Stimulated activated CD8-positive, alpha-beta memory T cell treated with anti-CD3 and anti-CD28 coated beads, Interleukin-4, amount 100 ng/mL, for 1 hour (primary cell): ENCODE measurements at places on chromosomes 4 and X.

DNA sequence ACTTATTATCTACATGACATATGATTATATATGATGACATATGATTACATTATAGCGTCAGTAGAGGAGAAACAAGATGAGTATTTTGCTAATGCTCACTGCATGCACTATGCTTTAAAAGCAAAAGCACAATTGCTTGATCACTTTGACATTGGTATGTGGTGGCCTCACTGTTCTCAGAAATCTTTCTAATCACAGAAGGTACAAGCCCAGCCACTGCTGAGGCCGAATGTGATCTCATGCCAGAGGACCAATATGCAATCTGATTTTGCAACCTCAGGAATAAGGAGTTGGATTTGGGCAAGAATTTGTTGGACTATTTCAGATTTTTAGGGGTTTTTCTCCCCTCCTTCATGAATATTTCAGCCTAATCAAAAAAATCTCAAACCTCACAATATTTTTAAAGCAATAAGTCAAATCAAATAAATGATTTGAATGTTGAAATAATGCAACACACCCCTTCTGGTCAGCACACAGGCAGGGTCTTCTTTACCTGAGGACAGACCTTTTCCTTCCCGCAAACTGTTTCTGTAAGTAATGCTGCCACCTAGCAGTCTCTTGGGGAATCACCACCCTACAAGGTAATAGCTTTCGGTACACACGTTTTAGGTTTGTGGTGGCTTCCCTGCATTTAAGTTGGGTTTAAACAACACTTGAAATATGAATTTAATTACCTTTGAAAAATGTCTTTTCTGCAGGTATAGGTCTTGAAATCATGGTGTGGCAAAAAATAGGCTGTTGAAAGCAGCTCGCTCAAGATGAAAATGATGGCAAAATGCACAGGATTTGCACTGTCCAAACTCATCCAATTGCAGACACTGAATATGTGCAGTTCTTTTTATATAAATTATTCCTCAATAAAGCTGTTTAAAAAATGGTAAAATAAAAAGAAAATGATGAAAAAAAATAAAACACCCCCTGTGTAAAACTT lies 4.8 kb upstream of the CXCL13 start:
- DNase-seq = no peak

- no peak for DNase-seq
Observed at GRCh38 chr4:3225071-3225850, 23.7 kb upstream of the MSANTD1 start.

DNA sequence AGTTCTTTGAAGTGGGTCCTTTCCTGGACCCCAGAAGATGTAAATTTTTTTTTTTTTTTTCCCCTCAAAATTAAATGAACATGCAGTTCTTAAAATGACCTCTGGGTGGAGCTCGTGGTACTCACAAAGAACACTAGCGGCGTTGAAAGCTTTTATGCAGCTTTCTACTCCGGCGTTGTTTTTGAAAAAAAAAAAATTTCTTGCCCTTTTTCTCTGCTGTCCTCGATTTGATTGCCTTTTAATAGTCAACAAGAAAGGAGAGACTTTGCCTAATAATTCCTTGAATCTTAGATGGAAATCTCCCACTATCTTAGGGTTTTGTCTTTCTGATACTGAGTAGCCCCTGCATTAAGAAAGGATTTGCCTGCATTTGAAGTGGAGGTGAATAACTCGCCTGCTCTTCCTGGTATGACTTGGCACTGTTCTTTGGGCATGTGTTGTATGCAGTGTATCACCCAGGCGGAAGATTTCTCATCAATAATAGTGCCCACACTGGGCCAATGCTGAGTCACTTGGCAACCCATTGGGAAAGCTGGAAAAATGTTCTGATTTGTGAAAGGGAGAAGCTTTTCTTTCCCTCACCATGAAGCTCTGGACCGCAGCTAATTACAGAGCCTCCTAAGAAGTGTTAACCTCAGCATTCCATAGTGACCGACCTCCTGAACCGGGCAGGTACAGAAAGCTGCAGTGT lies 104.0 kb downstream of the PHEX start:
- no peak for DNase-seq

GRCh38 chr4:142407596-142407995 lies 438.5 kb downstream of the INPP4B start:
- no peak for DNase-seq

DNA sequence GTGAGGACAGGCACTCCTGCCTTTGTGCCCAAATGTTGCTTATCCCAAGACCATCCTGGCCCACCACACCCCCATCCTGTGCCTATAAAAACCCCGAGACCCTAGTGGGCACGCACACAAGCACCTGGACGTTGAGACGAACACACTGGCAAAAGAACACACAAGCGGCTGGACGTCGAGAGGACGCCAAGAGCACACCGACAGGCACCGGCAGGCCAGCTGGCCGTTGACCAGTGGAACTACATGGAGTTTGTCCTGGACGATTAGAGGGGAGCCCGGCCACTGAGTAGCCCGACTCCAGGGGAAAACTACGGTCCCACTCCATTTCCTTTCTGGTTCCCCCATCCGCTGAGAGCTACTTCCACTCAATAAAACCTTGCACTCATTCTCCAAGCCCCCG lies 301.7 kb downstream of the PCDH10 start:
- DNase-seq = no peak

GRCh38 chr4:164876700-164877324 lies at the start of gene APELA:
Gene APELA (plus strand): TSS chr4:164877178. CDS start chr4:164877332, 154 bp downstream.
- no peak for DNase-seq

GRCh38 chrX:119130911-119131310 lies 3.3 kb upstream of the KIAA1210 start:
- no peak for DNase-seq

- DNase-seq = no peak
Observed at GRCh38 chr4:120561648-120562047, 360.9 kb downstream of the PRDM5 start.

GRCh38 chr4:138494931-138495330 lies 252.8 kb upstream of the SLC7A11 start:
- DNase-seq = no peak

DNA sequence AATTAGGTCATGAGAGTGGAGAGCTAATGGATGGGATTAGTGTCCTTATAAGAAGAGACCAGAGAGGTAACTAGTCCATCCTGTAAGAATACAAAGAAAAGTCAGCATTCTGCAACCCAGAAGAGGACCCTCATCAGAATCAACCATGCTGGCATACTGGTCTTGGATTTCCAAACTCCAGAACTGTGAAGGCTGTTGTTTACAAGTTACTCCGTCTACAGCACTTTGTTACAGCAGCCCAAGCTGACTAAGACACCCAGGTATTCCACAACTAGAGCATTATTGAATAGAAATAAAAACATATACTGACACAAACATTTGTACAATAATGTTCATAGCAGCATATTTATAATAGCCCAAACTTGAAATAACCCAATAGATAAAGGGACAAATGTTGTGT lies 9.2 kb downstream of the TMEM156 start:
- no peak for DNase-seq

GRCh38 chrX:23493941-23494374 lies 159.3 kb downstream of the PTCHD1 start:
- DNase-seq = no peak

- no peak for DNase-seq
Observed at GRCh38 chr4:40953283-40954087, 203.7 kb downstream of the NSUN7 start.

DNA sequence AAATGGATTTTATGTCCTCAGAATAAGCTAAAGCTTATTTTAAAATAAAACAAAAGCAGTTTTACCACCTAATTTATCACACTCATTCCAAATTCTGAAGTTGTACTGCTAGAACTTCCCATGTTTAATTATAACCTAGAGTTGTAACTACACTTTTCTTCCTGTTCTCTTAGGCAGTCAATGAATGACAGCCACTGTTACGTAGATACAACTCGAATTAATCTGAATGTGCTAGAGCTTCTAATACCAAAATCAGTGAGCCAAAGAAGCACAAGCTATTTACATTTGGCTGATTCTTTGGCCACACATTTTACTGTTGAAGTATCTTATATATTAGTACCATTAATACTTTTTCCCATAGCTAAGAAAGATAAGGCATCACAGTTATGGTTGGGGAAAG lies 99.0 kb upstream of the FTHL17 start:
- DNase-seq = no peak

DNA sequence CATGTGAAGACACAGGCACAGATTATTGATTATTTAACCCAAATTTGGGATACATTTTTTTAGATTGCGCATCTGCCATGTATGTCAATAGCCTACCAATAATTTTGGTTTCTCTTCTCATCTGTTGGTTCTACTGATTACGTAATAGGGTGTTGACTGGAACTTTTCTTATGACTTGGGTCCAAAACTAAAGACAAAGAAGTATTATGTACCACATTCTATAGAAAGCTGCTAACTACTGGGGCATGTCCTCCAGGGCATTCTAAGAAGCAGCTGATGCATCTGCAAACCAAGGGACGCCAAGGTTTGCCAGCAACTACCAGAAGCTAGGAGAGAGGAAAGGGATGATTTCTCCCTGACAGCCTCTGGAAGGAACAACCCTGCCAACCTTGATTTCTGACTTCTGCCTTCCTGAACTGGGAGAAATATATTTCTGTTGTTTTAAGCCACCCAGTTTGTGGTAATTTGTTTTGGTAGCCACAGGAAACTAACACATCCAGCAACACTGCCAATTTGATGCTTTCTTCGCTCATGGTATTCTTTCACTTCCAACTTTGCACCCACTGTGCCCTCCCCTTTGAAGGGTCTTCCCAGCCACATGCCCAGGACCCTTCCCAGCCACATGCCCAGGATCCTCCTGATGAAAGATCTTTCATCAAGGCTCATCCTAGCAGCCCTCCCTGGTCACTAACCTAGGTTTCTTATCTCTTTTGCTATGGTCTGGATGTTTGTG lies 15.9 kb upstream of the TLR1 start:
- no peak for DNase-seq

DNA sequence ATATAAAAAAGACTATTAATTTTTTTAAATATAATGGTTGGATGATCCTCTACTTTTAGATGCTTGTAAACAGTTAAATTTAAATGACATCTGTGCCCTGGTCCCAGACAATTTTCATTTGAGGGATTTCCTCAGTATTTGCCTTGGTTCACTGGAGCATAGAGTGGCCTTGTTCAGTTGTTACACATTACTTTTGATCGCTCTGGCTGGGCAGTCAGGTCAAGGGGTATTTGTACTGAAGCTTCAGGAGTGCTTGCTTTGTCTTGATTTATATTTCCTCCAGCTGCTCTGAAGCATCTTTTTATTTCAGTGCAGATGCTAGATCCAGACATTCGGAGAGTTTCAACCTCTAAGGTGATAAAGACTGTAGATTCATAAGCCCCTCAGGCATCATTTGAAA lies 50.0 kb downstream of the COMMD8 start:
- no peak for DNase-seq

GRCh38 chrX:44802613-44803012 lies 41.2 kb upstream of the DUSP21 start:
- no peak for DNase-seq

GRCh38 chr4:119238068-119238722 lies 25.7 kb downstream of the USP53 start:
- no peak for DNase-seq

DNA sequence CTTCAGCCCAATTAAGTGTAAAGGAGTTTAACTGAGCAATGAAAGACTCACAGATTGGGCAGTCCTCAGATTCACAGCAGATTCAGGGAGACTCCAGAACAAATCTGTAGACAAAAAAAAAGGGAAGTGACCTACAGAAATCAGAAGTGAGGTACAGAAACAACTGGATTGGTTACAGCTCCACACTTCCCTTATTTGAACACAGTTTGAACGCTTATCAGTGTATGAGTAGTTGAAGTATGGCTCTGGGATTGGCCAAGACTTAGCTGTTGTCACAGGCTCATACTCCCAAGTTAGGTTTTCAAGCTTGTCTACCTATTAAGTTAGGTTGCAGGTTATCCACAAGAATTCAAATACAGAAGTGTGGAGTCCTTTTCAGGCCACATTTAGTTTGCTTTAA lies 112.4 kb upstream of the ELOVL6 start:
- DNase-seq = no peak

GRCh38 chr4:112173593-112174558 lies 28.6 kb downstream of the FAM241A start:
- no peak for DNase-seq

DNA sequence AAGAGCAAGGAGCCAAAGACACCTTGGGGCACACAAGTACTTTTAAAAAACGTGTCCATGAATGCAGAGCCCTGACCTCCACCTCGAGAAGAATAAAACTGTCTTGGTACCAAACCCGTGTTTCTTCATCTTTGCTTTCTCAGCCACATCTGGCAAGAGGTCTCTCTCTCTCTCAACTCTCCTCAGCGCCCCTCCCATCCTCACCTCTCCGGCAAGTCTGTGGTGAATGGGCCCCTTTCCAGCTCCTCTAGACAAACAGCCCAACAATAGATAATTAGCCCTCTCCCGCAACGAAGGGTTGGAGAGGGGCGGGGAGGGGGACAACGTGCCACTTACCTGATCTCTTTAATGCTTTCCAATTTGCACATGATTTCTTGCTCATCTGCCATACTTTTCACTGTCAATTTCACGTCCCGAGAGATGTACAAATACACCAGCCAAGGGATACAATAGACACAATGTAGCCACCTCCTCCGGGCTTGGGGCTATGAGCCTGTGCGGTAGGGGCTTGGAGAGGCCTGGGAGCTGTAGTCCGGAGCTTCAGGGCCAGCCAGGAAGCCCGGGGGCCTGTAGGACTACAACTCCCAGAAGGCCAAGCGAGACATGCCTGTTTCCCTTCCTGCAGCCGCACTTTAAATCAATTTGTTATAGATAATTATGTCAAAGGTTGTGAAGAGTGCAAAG lies at the start of gene ZC4H2:
TSS of gene ZC4H2 (minus strand) at position 462 of the 684 bp plus-strand sequence. CDS start at position 389, 73 bp downstream.
- DNase-seq = no peak

GRCh38 chrX:78957768-78958130 lies 12.6 kb downstream of the P2RY10 start:
- no peak for DNase-seq

- no peak for DNase-seq
Observed at GRCh38 chrX:150703695-150703974, 10.4 kb downstream of the MTMR1 start.

DNA sequence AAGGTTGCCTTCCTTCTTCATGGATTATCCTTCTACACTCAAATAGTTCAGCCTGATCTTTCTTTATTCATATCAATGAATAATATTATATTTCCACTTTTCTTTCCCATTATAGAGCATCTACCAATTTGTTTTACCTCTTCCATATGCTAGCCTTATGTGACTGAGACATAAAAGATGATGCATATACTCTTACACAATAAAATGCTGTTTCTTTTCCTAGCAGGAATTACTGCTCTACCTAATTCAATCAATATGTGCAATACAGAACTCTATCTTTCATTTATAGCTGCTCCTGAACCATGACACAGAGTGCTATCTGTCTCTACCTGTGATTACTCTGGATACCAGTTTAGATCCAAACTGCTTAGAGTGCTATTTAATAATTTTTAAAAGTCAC lies 2334.0 kb downstream of the PCDH7 start:
- DNase-seq = no peak
